Activated CD4-positive, alpha-beta T cell treated with anti-CD3 and anti-CD28 coated beads, Interleukin-2, amount 50 U/mL, for 48 hours (primary cell): ENCODE measurements at places on chromosomes 2 and 18.

GRCh38 chr2:151841047-151841424 is 12.8 kb upstream of the ARL5A start:
- no peak for DNase-seq

DNA sequence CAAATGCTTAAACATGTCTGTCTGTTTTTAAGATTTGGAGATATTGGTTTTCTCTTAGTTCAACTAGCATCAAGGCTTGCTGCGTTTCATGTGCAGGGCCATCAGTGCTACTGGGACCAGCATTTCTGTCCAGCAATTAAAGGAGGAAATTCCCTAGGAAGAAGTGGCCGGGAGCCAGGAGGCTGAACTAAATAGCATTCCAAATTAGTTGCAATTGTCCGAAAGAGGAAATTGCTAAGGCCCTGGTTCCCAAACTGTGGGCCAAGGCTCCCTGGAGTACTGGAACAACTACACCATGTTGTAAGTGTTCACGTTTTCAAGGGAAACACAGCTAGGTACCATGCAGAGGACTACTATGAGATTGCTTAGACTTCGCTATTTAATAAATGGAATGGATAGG is 257.9 kb downstream of the PTPRM start:
- no peak for DNase-seq

DNA sequence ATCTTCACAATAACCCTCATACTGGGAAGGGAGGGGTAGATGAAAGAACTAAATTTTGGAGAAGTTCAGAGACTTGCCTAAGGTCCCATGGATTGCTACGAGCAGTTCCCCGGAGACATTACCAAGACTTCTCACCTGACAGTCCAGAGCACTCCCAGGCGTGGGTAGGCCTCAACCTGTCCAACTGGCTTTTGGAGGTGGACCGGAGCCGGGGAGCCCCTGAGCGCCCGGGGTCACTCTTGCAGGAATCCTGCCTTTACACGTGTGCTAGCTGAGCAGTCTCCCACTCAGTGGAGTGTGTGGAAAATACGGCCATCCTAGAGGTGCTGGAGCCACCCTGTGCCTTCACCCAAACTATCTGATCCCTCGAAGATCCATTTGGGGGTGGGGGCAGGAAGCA is 8.0 kb downstream of the POMC start:
- no peak for DNase-seq

DNA sequence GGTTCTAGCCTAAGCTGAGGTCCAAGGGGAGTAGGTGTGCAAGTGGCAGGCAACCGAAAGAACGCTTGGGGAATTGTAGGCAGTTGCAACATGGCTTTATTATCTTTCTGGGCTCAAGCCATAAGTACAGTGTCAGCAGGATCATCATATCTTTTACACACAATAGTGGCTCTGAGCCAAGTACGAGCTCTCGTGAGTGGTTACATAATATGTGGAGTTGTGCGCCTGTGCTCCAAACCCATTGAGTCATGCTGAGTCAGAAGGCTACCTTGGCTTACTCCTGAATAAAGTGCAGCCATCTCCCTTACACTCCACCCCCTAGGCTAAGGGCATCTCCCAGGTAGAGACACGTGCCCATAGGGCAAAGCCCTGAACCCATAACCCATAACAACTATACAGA is 233.9 kb downstream of the SATB2 start:
- DNase-seq: no peak

GRCh38 chr2:226256709-226257376 is 542.8 kb downstream of the IRS1 start:
- no peak for DNase-seq

DNA sequence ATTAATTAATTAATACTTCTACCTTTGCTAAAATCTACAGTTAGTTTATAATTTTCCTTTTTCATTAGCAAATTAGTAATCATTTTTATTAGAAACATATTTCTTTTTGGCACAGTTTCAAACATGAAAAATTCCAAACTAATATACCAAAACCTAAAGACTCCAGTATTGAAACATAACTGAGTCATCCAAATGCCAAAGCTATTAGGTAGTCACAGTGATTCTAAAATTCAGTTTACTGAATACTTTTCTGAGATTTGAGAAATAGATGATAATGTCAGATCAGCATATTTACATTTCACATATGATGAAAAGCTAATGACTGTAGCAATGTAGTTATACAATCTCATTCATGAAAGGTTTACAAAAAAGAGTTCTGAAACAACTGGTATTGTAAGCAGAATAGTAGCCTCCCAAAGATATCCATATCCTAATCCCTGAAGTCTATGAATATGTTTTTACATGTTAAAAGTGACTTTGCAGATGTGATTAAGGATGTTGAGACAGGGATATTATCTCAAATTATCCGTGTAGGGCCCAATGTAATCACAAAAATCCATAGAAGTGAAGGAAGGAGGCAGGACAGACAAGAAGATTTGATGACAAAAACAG is 680.2 kb upstream of the CHAC2 start:
- DNase-seq: no peak

DNA sequence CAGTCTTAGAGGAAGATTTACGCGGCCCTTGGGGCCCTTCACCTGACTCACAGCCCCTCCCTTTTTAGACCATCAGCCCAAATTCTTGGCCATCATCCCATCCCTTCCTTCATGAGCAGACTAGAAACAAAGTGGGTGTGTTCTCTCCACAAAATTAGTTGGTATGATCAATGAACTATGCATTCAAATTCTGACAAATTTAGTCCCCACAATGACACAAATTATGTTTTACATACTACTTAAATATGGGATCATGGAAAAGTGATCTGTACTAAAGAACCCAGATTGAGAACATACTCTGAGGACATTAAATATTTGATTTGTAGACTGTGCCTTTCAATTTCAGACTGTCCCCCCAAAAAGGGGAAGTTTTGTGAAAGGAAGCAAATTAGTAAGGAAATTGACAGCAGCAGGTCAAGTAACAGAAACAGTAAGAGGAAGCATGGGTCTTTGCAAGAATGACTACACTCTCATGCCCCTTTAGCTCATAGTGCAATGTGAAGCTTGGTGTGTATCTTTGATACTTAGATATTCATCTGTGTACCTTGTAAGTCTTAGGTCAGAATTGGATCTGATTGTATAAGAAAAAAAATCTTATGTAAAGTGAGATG is 2.2 kb upstream of the MAPRE2 start:
- DNase-seq: no peak

DNA sequence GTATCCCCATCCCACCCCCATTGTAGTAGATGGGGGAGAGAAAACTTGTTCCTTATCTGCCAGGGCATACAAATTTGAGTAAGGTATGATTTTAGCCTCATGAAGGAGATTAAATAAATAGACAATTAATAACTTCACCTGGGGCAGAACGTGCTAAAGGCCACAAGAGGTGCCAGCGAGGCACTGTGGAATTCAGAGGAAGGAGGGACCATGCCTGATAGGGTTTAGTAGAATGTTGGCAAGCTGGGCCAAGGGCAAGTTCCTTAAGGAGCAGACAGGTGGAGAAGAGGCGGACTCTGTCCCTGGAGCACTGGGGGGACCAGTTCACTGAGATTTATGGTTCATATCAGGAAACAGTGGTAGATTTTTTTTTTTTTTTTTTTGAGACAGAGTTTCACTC is 22.5 kb downstream of the STAMBP start:
- no peak for DNase-seq
